Stimulated activated CD4-positive, alpha-beta T cell treated with anti-CD3 and anti-CD28 coated beads, Interleukin-1b, Interleukin-23, amount 100 ng/mL, for 48 hours (primary cell): ENCODE measurements at places on chromosomes 4 and X.

- DNase-seq = no peak
These were observed 177.7 kb upstream of the PPARGC1A start for GRCh38 chr4:24067367-24068193.

DNA sequence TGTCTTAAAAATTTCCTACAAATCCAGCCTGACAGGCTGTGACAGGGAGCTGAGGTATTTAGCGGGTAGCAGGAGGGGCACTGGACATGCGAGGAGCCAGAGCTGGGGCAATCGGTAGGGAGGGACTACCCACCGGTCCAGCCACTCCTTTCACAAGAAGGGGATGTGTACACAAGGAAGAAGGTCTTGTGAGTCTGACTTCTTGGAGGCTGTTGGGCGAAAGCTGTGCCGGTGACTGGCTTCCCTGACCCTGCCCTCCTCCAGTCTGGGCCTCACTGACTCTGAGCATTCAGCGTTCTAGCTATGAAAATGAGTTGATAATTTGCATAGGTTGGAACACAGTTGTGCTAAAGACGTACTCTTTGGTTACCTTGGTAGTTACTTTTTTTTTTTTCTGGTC, 12.7 kb upstream of the CXCL8 start:
- DNase-seq = no peak

DNA sequence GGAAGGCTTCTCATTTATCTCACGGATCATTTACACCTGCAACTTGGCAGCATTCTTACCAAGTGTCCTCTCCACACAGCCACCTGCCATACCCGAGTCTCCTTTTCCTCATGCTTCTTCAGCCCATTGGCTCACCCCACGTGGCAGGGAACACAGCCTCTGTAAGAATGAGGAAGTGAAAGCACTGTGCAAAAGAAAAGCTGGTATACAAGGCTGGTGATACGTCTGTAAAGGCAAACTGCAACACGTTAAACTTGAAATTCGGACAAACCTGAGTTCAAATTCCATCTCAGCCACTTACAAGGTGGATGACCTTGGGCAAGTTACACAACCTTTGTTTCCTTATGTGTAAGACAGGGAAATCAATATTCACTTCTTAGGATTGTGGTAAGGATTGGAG, 164.0 kb upstream of the RASGEF1B start:
- DNase-seq = no peak

GRCh38 chr4:98006060-98006459, 137.2 kb downstream of the STPG2 start:
- DNase-seq = no peak

GRCh38 chrX:153573984-153574383, 25.0 kb downstream of the CCNQ start:
- no peak for DNase-seq

DNA sequence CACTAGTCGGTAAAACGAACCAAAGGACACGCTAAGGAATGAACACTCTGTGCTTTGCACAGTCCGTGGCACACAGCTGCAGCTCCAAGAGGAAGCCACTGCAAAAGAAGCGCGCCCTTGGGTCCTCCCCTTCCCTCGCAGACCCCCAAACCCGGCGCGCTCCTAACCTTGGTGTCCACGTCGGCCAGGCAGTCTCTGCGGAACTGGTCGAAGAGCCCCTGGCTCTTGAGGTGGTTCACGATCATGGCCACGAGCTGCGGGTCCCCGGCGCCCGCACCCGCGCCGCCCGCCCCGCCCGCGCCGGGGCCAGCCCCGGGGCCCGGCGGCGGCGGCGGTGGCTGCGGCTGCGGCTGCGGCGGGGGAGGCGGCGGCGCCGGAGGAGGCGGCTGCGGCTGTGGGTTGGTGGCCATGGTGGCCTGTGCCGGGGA, 333 bp downstream of the BOD1L1 start:
- peak; percentile 38 for DNase-seq

- DNase-seq = no peak
These were observed 67.2 kb downstream of the ANTXR2 start for GRCh38 chr4:80005863-80006262.

- no peak for DNase-seq
These were observed 273.2 kb downstream of the EVC2 start for GRCh38 chr4:5435201-5435600.

DNA sequence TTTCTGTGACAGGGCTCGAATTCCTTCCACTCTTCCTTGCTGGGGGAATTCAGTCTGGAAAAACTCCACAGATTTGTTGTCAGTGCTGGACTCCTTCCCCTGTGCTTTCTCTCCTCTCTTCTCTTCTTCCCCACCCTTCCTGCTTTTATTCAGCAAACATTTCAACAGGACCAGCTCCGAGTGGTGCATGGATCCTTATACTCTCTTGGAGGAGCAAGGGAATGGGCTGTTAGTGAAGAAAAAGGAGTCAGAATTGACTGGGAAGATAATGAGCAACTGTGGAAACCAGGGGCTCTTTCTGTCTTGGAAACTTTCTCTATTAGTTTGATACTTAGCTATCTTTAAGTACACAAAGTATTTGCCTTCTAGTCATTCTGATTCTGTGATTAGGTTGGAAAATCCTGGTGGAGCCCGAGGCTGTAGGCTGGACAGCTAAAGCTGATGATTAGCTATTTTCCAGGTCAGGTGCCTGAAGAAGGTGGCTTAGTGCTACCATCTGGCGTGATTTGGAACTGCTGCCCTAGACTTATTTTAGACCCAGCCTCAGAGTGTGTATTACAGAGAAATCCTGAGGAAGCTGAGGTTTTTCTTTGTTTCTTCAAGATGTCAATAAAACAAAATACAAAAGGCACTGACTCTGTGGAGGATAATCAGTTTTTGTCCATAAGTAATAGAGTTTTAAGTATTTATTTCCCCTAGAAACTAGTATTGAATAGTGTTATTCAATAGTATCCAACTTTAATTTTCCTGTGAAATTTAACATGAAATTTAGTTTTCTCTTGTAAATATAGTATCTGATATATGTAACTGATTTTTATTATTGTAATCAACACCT, 38.4 kb downstream of the NAP1L5 start:
- DNase-seq = peak; percentile 10

GRCh38 chr4:119206178-119206577, 6.3 kb upstream of the USP53 start:
- no peak for DNase-seq

GRCh38 chr4:123524958-123525628, 128.5 kb downstream of the SPRY1 start:
- no peak for DNase-seq

GRCh38 chrX:44915361-44915868, 42.4 kb downstream of the KDM6A start:
- no peak for DNase-seq

DNA sequence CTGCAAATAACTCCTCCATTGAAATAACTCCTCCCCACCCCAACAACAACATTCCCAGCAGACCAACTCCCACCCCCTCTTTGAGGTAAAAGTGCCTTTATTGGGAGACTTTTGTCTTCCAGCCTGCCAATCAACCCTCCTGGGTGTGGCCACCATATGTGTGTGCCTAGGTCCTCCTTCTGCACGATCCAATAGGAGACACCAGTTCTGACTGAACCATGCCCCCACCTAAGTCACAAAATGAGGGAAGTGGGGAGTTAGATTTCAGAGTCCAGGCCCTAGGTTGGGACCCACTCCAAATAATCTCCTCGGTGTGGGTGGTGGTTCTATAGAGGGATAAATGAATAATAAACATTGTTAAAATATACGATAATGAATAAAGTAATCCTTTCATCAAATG, 3.0 kb downstream of the PLP2 start:
- DNase-seq = no peak

- DNase-seq = no peak
These were observed 63.1 kb downstream of the NPY2R start for GRCh38 chr4:155271557-155271956.

GRCh38 chr4:55116450-55116849, 8.9 kb downstream of the KDR start:
- DNase-seq = no peak

DNA sequence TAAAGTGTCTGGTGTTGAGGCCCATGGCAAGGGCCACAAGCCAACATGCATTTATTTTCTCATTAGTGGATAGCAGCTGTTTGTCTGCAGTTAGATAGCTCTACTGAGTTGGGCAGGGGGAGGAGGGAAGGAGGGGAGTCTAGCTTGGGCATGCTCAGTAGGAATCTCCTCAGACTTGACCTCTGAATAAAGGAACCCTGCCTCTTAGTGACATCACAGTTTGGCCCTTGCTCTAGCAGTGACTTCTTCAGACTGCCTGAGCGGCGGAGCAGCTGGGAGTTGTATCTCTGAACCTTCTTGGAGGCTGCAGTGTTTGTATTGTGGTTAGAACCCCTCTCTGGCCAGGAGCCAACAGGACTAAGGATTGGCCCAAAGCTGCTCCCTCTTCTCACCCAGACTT, 57.4 kb downstream of the BCORL1 start:
- no peak for DNase-seq

DNA sequence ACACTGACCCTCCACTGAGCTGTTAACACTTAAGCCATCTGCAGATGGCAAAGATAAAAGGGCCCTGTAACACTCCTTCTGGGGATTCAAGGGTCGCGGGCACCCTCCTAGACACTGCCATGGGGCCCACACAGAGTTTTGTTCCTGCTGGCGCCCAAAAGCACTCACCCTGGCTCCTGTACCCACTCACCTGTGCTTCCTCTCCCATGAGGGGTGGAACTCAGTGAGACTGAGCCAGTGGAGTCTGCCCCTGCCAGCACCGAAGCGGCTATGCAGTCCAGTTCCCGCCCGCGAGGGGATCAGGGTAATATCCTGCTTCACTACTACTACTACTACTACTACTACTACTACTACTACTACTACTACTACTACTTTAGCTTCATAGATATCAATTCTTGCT, 312.1 kb upstream of the FTHL17 start:
- DNase-seq = no peak

- no peak for DNase-seq
These were observed 78.9 kb upstream of the RXFP1 start for GRCh38 chr4:158442736-158443135.

DNA sequence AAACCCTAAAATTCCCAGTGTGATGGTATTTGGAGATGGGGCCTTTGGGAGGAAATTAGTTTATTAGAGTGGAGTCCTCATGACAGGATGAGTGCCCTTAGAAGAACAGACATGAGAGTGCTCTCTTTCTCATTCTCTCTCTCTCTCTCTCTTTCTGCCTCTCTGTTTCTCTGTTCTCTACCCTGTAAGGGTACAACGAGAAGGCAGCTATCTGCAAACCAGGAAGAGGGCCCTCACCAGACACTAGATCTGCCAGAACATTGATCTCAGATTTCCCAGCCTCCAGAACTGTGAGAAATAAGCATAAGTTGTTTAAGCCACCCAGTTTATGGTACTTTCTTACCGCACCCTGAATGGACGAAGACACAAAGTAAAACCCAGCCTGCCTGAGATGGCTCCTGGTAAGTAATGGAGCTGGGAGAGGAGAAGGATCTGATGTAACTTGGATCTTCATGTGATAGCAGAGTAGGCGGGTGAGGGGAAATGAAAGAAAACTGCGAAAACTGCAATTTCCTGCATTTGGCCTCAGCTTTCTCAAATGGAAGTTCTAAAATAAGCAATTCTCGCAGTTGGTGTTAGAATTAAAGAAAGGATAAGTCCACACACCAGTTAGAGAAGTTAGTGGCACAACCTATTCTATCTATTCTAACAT, 8.7 kb upstream of the CDS1 start:
- DNase-seq = no peak

- DNase-seq = no peak
These were observed 37.9 kb upstream of the NKAP start for GRCh38 chrX:119981286-119982070.

DNA sequence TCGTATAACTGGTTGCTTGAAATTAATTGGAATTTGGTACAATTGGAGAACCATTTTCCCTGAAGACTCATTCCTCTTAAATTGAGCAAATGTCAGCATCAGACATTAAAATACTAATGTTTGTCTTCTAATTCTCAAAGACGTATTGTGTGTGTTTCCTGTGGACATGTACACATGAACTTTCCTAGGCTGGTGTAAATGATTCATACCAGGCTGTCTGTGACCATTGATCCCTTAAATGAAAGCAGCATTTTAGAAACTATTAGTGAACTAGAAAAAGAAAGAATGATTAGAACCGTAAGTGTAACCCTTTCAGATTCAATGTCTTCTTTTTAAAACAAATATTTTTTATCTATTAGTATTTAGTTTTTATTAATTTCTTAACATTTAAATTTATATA, 332.9 kb downstream of the PPP3CA start:
- DNase-seq = no peak

- DNase-seq = no peak
These were observed 6.1 kb downstream of the SPATA18 start for GRCh38 chr4:52057196-52057595.

DNA sequence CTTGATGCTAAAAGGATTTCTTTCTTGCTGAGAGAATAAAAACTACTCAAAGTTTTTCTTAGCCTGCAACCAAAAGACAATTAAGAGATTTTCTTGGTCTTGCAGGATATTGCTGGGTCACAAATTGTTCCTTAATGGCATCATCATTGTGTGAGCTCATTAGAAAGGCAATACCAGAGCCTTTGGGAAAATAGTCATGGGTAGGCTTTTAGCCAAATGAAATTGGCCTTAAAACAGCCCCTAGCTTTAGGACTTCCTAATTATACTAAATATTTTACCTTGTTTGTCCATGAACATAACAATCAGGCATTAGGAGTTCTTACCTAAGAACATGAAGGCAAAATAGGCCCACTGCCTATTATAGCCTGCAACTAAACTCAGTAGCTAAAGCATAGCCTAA, 10.4 kb upstream of the FAM13A start:
- DNase-seq = no peak

GRCh38 chr4:177508662-177509061, 66.4 kb upstream of the AGA start:
- DNase-seq = no peak

- no peak for DNase-seq
These were observed 123.4 kb downstream of the FAM13A start for GRCh38 chr4:88933414-88934160.

- DNase-seq = no peak
These were observed 116.3 kb upstream of the C1GALT1C1 start for GRCh38 chrX:120746153-120746552.

GRCh38 chr4:76931087-76931486, 18.5 kb upstream of the SEPTIN11 start:
- no peak for DNase-seq

- DNase-seq = no peak
These were observed 27.6 kb upstream of the TMEM184C start for GRCh38 chr4:147589586-147589985.

DNA sequence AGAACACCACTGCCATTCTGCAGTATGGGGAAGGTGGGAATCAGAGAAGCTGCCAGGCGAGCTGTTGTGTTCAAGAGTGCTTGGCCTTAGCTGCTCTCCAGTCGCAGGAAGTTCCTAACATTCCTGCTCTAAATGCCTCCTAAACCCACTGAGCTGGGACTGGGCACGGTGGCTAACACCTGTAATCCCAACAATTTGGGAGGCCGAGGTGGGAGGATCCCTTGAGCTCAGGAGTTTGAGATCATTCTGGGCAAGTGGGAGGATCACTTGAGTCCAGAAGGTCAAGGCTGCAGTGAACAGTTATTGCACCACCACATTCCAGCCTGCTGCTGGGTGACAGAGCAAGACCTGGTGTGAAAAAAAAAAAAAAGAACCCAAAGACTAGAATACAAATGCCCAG, 690.3 kb upstream of the FAM241A start:
- no peak for DNase-seq

GRCh38 chr4:15373363-15373762, 54.5 kb upstream of the C1QTNF7 start:
- DNase-seq = no peak
